Prostate gland (tissue), 2 donors: ENCODE measurements at places on chromosomes 16 and 17.

- DNase-seq = no peak
Observed at GRCh38 chr17:55748841-55749240, 2.0 kb upstream of the PCTP start.

DNA sequence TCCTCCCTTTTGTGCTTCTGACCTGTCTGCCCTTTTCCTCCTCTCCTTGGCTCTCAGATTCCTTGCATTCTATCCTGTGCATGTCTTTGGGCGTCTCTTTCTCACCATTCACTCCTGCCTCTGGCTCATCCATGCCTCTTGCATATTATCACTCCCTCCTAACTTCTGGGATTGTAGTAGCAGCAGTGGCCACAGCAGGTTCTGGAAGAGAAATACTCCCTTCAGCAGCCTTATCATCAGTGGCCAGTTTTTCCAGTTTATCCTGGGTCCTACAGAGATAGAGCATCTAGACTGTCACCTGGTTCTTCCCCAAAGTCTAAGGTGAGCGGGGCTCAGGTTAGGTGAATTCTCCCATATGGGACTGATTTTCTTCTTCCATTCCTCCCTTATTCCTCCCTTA lies 354.0 kb upstream of the CCL2 start:
- DNase-seq = no peak

GRCh38 chr17:40311575-40311974 lies 2.6 kb downstream of the RARA start:
- DNase-seq = no peak

DNA sequence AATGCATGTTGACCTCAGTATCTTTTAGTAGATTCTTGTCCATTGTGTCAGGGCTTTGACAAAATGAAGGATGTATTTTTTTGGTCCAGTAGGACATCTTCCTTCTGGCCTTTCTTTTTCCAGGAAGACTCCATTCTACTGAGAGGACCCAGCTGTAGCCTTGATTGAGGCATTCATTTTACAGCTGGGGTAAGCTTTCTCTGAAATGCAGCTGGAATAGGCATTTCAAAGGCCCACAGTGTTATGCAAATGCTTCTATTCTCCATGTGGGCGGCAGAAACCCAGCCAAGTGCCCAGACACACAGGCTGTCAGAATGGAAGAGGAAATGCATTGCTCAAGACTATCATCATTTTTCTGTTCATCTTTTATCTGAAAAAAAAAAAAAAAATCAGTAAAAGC lies 629.0 kb upstream of the CDH8 start:
- DNase-seq = no peak

- peak; percentile 71 for DNase-seq
Observed at GRCh38 chr16:55470533-55471371, 8.2 kb upstream of the MMP2 start.

DNA sequence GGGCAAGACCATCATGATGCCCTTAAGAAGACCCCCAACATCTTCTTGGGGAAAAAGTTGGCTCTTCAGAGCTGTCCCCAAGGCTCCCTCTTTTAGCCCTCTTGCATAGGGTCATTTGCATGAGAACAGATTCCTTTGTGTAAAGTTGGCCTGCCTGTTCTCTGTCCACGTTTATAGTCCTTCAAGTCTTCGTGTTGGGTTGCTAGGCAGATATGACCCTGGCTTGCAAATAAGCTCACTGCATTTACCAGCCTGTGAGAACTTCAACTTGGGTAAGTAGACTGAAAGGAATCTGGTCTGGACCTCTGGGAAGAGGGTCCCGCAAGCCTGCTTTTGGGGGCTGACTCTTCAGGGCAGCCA lies 2.9 kb downstream of the ARSG start:
- DNase-seq = no peak

DNA sequence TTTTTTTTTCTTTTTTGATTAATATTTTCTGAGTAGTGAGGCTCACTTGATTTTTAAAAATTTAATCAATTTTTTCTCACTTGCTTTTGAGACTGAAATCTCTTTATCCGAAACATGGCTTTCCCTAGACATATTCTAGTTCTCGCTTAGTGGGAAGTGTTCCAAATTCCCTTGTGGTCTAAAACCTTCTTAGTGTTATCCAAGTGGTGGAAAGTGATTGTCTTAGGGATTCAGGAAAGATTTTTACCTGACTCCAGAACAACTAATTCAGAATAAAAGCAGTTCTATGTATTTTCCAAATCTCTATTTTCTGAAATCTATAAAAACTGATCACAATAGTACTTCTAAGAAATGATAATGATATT lies 178.8 kb downstream of the MAP2K6 start:
- no peak for DNase-seq

DNA sequence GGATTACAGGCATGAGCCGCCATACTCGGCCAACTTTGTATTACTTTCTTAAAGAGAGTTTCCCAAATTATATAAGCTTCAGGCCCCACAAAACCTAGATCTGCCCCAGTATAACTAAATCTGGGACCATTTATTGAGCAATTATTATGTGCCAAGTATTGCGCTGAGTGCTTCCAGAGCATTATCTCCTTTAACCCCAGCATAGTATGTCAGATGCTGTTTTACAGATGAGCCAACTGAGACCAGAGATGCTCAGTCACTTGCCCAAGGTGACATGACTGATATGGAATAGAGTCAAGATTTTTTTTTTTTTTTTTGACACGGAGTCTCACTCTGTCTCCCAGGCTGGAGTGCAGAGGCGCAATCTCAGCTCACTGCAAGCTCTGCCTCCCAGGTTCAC lies 1.9 kb upstream of the ERBB2 start:
- no peak for DNase-seq

GRCh38 chr17:15501282-15501681 lies 33.9 kb upstream of the CDRT4 start:
- DNase-seq = no peak

- DNase-seq = no peak
Observed at GRCh38 chr16:48824271-48824670, 214.3 kb upstream of the N4BP1 start.

- no peak for DNase-seq
Observed at GRCh38 chr16:72876221-72876620, 171.7 kb downstream of the ZFHX3 start.

- no peak for DNase-seq
Observed at GRCh38 chr16:27408012-27408601, 6.1 kb downstream of the IL21R start.

DNA sequence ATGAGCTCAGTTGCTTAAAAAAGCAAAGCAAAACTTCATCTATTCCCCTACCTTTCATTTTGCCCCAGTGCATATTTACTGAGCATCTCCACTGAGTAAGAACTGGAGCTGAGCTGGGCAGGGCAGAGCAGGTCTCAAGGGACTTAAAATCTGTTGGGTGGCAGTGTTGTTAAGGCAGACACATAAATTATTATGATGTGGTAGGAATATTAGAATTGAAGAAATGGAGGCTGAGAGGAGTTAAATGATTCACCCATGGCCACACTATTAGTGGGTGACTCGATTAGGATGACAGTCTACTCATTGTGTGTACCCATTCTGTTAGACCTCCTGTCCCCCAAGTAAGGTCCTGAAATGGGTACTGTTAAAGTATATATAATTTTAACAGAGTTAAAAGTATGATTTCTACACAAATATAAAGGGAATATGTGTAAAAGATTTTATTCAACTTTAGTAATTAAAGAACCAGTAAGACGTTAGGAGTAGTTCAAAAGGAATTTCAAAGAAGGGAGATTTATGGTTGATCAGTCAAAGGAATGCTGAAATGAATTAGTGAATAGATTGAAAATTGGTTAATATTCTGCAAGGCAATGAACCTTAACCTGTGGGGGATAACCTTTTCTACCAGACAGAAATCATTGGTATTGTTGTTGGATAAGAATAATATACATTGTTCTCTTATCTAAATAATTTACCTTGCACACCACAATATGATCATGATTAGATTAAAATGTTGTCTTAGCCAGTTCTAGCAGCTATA lies 17.5 kb downstream of the ITGB3 start:
- no peak for DNase-seq

- no peak for DNase-seq
Observed at GRCh38 chr17:68289936-68290267, 1.0 kb downstream of the SLC16A6 start.

GRCh38 chr17:49708515-49709183 lies 885 bp upstream of the SLC35B1 start:
- DNase-seq = no peak

- no peak for DNase-seq
Observed at GRCh38 chr17:12727881-12728280, 61.4 kb upstream of the ARHGAP44 start.

DNA sequence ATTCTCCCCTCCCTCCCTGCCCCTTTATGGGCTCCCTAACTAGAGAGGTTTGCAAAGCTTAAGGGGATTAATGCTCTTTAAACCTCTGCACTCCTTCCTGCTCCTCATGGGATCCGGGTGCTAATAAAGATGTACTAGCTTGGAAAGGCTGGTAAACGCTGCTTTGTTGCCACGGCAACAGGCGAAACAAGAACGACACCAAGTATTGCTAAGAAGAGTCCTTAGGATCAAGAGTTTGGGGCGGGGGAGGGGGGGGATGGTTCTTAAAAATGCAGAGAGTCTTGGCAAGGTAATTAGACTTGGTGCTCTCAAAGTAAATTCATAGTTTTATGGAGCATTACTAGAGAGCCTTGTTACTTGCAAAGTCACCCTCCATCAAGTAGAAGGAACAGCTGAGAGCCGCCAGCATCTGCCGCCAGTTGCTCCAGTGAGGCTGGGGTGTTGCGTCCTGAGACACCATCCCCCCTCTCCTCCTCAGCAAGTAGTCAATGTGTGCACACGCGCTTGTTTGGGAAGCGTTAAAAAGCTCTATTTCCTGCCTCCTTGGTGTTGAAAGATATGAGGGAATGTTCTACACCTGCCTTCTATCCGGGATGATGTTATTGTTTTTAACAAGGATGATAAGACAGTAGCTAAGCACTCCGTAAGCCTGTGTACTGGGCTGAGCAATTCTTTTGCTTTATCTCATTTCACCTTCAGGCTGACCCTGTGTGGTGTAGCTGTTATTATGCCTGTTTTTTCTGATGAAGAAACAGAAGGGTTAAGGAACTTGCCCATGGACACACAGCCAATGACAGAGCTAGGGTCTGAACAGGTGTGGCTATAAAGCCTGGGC lies 190.9 kb downstream of the CCDC182 start:
- no peak for DNase-seq

- no peak for DNase-seq
Observed at GRCh38 chr17:7222972-7223292, 3.2 kb downstream of the ACADVL start.

DNA sequence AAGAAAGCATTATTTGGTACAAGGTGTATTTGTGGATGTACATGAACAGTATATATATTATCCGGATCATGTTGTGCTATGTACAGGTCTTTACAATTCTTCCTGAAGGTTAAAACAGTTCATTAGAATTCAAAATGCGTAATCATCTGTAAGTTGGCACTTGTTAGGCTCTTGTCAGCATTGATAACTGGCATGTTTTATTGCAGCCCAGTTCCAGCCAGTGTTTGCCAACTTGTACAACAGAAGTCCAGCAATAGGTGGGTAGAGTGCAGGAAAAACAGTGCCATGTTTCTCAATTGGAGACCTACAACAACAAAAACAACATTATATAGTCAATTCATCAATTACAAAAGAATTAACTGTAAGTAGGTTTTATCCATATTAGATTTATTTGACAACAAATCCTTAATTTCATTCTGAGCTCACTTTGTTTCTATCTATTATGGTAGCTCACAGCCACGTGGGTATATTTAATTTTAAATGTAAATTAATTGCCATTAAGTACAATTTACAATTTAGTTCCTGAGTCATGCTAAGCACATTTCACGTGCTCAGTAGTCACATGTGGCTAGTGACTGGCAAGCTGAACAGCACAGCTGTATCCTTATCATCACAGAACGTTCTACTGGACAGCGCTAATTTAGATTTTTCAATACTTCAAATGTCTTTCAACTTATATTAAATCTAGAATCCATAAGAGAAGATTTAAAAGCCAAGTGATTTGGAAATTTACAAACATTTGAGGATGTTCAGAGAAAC lies 8.6 kb upstream of the ANKFY1 start:
- DNase-seq = no peak

DNA sequence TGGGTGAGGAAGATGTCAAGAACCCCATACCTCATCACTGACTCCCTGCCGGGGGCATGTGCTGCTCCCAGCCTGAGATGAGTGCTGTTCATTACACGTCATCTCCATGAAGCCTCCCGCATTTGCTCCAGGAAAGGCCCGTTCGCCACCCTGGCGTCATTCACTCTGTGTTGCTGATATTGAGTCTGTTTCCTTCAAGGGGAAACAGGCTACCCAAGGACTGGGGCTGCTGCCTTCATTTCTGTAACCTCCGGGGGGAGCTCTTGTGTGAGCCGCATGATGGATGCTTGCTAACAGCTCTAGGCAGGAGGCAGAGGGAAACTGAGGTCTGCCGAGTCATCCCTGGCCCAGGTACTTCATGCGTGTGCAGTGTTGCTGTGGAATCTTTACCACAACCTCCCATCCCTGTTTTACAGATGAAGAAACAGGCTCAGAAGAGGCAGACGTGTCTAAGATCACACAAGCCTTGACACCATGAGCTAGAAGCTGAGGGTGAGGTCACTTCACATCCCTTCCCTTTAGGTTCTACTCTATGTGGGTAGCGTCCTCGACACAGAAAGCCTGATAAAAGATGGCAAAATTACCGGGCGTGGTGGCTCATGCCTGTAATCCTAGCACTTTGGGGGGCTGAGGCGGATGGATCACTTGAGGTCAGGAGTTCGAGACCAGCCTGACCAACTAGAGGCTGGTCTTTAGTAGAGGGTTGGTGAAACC lies 3.5 kb upstream of the ARMC5 start:
- no peak for DNase-seq

- DNase-seq = no peak
Observed at GRCh38 chr17:63693411-63694113, 6.4 kb downstream of the LIMD2 start.

GRCh38 chr17:60091109-60091508 lies 12.4 kb upstream of the HEATR6 start:
- peak; percentile 2 for DNase-seq

DNA sequence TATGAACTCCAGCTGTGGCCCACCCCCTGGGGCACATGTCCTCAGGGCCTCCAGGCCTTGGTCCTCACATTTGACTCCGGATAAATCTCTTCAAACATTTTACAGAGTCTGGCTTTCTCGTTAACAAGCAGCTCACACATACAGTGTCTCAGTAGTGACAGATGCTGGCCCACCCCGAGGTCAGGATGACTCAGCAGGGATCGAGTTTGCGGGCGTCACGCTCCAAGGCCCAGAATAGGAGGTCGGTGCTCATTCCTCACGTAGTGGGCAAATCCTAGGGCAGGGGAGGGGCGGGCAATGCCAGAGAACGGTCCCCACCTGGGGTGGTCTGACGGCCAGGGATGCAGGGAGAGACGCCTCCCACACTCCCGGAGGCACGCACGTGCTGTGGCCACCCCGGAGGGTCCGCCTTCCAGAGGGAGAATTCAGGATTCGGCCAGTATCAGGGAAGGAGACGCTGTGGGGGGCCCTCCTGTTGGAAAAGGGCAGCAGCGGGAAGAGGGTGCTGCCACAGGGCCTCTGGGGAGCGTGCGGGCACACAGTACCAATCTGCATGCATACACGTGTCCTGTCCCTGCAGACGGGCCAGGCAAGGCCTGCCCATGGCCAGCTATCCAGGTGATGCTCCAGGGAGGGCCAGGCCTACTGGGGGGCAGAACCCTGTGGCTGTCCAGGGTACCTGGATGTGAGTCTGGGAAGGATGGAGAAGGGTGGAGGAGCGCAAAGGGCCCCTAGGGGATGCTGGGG lies 8.6 kb downstream of the SLC7A5 start:
- no peak for DNase-seq

GRCh38 chr17:43316522-43317142 lies 82.2 kb upstream of the ARL4D start:
- DNase-seq = no peak
